ELF-1 (cell line): ENCODE measurements at places on chromosomes 2 and 18.

GRCh38 chr2:222677981-222678380, 6.5 kb downstream of the MOGAT1 start:
- no peak for DNase-seq

DNA sequence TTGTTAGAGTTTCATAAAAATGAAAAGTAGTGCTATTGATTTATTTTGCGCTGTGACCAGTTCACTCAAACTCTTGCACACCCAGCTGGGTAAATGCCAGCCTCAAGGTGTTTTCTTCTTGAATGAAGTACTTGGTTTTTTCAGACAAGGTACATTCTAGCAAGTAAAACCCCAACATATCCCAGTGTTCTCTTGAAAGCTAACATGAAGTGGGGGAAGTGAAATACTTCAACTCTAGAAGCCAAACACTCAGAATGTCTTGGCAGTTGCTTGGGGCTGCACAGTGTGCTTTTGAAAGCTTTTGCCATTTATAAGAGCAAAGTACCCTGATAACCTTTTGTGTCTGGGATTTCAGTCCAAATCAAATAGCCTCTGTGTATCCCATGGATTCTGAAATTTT, 13.4 kb downstream of the NPAS2 start:
- DNase-seq = no peak

GRCh38 chr18:34131006-34131405, 93.7 kb downstream of the NOL4 start:
- no peak for DNase-seq

DNA sequence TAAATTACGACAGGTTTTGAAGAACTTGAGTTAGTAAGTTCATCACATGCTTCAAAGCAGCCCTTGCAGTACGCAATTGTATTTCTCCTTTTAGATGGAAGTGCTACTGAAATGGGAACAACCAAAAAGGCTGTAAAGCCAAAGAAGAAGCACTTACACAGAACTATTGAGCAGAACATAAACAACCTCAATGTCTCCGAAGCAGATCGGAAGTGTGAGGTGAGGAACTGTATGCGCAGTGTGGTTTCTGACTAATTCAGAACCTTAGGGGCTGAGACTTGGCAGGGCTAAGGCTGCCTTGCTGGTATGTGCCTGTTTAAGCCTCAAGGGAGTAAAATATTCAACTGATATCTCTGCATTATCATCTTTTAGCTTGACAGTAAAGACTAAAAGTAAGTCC, 8.4 kb downstream of the NCAPH start:
- DNase-seq = no peak

- DNase-seq = no peak
Measured at GRCh38 chr2:157782057-157782845, 93.9 kb downstream of the ACVR1 start.

DNA sequence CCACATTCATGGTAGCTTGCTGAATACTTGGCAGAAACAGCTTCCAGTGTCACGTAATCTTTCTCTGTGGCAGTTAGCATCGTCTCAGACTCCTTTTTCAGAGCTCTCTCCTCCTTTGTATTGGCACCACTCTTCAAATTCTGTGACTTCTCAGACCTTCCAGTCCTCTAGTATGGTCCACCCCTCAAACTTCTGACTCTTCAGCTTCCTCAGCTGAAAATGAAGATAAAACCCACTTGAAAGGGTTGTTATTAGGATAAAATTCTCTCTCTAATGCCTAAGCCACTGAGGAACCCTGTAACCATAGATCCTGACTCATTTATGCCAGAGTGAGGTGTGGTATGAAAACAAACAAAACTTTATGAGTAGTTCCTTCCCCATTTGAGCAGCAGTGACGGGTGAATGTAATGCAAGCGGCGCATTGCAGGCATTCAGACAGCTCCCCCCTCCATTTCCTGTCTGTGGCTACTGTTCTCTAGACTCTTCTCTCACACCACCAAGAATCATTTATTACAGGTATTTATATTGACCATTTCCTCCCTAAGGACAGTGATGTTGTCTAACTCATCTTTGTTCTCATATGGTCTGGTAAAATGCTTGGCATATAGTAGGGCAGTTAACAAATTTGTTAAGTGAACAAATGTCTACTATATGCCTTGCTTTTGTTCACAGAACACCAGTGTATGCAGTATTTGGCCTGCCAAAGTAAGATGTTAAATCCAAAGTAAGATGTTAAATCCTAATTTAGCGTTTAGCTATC, 35.3 kb downstream of the GALNT1 start:
- peak; percentile 15 for DNase-seq

- DNase-seq = no peak
Measured at GRCh38 chr18:24446453-24446852, 14.0 kb upstream of the HRH4 start.

DNA sequence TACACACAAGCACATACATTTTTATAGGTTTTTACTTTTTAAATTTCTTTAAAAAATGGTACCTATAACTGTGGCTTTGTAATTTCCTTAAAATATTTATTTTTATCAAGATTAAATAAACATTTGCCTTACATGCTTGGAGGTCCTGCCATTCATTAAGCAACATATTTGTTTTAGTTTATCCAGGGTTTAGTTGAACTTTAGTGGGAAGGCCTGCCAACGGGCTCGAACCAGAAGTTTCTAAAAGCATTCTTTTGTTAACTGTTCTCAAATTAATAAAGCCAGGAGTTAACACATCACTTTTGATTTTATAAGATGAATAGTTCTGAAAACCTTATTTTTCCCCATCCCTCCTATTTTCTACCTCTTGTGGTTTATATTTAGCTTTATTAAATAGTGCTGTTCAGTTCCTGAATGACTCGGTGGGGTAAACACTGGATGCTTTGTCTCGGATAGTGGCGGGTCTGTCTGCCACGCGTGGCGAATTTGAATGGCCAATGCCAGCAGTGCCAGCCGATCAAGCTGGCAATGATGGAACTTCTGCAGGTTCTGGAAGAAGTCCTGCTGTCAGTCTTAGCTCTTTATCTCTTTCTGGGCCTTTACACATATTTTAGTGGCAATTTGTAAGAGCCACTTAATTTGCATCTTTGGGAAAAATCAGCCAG, 32.2 kb downstream of the SH3YL1 start:
- no peak for DNase-seq

GRCh38 chr2:30257266-30258214, 26.2 kb downstream of the LBH start:
- no peak for DNase-seq

DNA sequence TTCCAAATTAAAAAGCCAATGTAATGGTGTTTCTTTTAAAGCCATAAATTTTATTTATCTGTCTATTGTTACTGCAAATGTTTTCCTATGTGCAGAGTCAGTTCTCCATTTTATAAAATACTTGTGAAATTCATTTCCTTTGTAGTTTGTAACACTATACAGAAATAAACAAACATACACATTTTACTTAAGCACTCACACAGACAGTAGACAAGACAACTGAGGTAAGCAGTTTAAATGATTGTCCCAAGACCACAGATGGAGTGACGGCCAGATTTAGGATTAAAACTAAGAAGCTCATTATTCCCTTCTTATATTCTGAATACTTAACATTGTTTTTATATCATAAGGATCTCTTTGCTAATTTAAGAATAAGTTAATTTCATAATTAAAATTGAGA, 100.9 kb downstream of the BAZ2B start:
- DNase-seq = no peak

GRCh38 chr2:26401739-26402541, at the start of gene DRC1:
DRC1 (plus strand) TSS chr2:26401920; CDS start chr2:26401990, 70 bp downstream.
- peak; percentile 94 for DNase-seq

DNA sequence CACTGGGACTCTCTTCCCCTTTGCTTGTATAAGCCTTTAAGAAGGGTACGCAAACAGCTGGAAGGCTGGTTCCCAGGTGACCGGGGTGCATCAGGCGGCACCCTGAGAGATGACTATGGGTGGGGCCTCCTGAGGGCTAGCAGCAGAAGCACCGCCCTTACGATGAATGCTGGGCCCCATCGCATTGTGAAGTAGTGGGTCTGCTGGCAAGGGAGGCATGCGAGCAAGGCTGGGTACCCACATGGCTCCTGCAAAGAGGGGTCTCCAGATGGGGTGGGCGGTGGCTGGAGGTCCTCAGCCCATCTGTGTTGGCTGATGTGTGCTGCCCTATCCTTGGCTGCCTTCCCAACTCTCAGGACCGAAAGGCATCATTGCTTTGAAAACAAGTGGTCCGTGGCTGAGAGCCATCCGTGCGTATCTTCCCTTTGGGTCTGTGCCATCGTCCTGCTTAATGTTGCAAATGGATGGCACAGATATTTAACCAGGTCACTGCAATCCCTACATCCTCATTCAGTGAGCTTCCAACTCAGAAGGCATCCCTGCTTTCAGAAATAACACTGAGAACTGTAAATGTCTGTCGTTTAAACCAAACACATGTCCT, 83.5 kb upstream of the GPC1 start:
- DNase-seq = no peak

DNA sequence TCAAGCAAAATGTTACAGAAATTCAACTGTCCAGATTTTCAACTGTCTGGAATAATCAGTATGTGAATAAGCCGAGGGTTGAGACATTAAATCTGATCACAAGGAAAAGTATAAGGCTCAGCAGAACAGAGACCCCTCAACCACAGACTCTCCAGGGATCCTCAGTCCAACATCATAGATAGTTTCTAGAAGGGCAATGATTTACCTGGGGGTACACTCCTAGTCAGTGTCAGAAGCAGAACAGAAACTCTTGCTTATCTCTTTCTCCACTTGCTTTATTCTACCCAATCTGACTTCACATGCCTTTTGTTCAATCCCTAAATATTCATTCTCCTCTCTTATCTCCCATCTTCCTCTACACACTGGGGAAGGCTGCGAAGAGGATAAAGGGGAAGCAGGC, 36.4 kb downstream of the ICOS start:
- DNase-seq = no peak

GRCh38 chr2:19683556-19683955, 218.2 kb downstream of the TTC32 start:
- no peak for DNase-seq

GRCh38 chr2:136030406-136030805, 45.0 kb upstream of the DARS1 start:
- DNase-seq = no peak

DNA sequence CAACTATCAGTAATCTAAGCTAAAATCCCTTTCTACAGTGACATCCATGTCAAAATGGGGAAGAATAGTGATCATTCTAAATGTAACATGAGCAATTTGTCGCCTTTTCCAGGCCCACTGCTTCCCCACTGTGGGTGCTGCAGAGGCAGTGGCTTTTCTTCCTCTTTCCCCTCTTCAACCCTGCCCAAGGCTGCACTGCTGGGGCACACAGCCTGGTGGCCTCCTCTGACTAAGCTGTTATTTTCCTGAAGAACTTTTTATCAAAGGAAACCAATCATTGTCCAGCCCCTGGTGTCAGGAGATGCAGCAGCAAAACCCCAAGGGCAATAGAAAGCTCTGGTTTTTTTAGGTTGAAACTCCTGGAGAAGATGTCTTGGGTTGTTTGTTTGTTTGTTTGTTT, 117.6 kb upstream of the KLF7 start:
- peak; percentile 41 for DNase-seq

- DNase-seq = peak; percentile 10
Measured at GRCh38 chr2:90207454-90208058, 1516.1 kb downstream of the RPIA start.

DNA sequence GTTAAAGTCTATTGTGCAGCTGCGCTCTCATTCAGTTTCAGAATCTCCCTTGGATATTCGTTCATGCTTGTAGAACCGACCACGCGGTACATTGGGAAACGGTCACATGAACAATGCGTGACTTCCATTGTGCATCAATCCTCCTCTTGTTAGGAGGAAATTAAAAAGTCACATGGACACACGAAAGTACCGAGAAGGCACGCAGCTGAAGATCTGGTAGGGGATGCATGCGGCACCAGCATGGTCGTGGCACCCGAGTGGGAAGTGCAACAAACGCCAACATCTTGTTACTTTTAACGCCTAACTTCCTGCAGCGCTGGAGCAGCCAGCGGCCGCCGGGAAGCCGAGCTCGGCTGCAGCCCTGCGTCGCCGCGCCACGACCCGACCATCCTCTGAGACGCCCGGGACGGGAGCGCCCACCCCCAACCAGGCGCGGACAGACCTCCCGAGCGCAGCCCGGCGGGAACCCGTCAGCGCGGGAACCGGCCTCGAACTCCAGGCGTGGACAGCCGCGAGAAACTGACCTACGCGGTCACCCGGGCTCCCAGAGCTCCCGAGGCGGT, 412 bp downstream of the OSBPL1A start:
- no peak for DNase-seq

DNA sequence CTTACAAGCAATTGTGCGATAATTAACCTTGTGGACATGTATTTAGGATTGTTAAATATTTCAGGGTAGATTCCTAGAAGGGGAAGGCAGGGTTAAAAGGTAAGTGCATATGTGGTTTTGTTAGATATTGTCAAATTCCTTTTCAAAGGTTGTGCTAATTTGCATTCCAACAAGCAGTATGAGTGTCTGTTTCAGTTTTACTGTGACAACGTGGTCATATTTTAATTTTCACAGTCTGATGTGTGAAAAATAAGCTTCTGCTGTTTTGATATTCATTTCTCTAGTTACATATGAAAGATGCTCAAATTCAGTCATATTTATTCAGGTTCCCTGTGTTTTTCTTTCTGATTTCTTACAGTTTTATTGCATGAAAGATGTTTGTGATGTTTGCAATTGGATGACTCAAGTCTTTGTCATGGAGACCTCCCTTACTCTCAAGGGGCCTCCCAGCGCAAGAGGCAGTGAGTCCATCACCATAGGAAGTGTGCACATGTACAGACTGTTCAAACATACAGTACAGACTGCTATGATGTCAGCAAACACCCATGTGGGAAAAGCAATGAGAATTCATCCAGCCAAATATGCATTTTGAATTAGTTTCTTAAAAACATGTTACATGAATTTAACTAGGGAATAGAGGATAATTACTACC, 310.8 kb downstream of the GALR1 start:
- DNase-seq = no peak

DNA sequence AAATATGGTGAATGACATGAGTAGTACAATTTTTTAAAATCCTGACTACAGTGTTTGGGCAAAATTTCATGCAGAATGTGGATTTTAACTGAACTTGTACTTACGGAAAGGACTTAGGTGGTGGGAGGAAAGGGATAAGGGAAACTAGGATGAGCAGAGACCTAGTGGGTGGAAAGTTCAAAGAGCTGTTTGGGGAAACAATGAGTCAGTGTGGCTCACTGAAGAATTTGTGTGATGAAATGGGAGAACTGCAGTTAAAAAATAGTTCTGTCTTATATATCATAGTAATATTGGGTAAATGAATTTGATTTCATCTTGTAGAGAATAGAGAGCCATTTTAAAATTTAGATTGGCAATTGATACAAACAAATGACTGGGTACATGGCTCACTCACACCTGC, 220.1 kb upstream of the CTAGE1 start:
- no peak for DNase-seq

DNA sequence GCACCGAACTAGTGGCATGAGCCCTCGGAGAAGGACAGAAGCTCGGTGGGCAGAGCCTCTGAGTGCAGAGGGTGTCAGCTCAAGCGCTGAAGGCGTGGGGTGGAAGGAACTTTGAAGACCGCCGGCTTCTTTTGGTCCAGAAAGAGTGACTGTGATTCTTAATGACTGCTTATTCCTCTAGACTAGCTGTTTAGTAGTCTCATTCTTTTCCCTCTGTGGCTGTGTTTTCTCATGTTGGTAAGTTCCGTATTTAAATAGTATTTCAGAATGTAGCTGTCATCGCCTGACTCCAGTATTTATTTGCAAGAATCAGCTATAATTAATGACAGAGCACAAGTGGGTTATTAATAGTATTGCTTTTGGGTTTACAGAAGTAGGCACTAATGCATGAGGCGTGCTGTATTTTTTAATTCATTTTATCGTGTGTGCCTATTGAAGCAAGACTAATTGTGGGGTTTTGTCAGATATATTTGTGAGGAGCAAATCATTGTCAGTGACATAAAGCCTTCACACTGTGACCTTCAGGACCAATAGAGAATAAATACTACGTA, 80.8 kb upstream of the NFATC1 start:
- no peak for DNase-seq

- no peak for DNase-seq
Measured at GRCh38 chr2:9984871-9985480, 33.5 kb downstream of the GRHL1 start.
